ENCODE measurements at places on chromosomes 7 and 10. TPM values are rescaled to one million over a fixed set of nuclear protein-coding genes. Genes with fewer than 3 reads are reported as not detected.

GRCh38 chr7:22640269-22640668 is 86.7 kb upstream of the IL6 start:
- 0 out of 2 replicates have a peak, but pooled peaks cover under 1% of the 10 kb centered on the region for H3K36me3 ChIP-seq
- no peak overlapping the region for H3K4me3 ChIP-seq
- DNase-seq, result no peak
- H3K27ac ChIP-seq, result no peak overlapping the region

DNA sequence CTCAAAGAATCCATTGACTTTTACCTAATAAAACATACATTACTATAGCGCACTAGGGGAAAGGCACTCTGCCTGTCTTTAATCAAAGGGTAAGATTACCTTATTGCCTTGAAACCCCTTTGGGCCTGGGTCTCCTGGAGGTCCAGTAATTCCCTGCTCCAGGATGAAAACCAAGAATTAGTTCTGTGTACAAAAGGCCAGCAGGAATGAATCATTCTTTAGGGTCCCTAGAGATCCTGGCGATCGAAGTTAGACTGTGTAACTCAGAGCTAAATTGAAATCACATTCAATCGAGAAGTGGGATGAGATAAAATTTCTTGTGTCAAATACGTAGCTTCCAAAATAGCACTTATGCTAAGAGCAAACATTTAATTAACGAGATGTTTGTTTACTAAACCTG is 29.8 kb downstream of the COL28A1 start:
- 0 out of 2 replicates have a peak overlapping the region, but pooled peaks have one; percentile 1 for H3K4me3 ChIP-seq
- no peak overlapping the region for H3K27ac ChIP-seq
- DNase-seq, result peak; percentile 50
- H3K4me1 ChIP-seq, result peaks cover 17% of the 10 kb centered on the region
- H3K36me3 ChIP-seq, result no peaks in the 10 kb centered on the region

GRCh38 chr10:130899856-130900255 is 411.7 kb downstream of the TCERG1L start:
- no peak for DNase-seq
- no peaks in the 10 kb centered on the region for H3K36me3 ChIP-seq
- H3K27ac ChIP-seq, result no peak overlapping the region
- H3K27me3 ChIP-seq, result no peaks in the 10 kb centered on the region

GRCh38 chr7:108109221-108109908 is 20.8 kb downstream of the LAMB4 start:
- peaks cover under 1% of the 10 kb centered on the region for H3K4me1 ChIP-seq
- DNase-seq, result peak; percentile 13
- no peaks in the 10 kb centered on the region for H3K36me3 ChIP-seq
- H3K27ac ChIP-seq, result no peak overlapping the region

The AKR1C4 gene
- total RNA-seq, result not detected

The NPY4R2 gene
- total RNA-seq, result not detected

All from GM23248 (cell line).